ENCODE measurements at places on chromosomes 2 and 18. TPM values are rescaled to one million over a fixed set of nuclear protein-coding genes. Genes with fewer than 3 reads are reported as not detected.

Gene SRD5A2
- total RNA-seq, result not detected

- no peak for DNase-seq
Measured at GRCh38 chr2:15754703-15755099, 163.0 kb downstream of the DDX1 start.

GRCh38 chr18:79531386-79531785 is 135.7 kb downstream of the NFATC1 start:
- no peak for DNase-seq

Gene FKBP1B
- 8.2 TPM for total RNA-seq

Gene ATL2
- 121 TPM for total RNA-seq

- DNase-seq, result no peak
Measured at GRCh38 chr2:191465766-191466420, 212.0 kb upstream of the NABP1 start.

GRCh38 chr2:133841900-133842299 is 273.6 kb upstream of the NCKAP5 start:
- DNase-seq, result peak; percentile 84

DNA sequence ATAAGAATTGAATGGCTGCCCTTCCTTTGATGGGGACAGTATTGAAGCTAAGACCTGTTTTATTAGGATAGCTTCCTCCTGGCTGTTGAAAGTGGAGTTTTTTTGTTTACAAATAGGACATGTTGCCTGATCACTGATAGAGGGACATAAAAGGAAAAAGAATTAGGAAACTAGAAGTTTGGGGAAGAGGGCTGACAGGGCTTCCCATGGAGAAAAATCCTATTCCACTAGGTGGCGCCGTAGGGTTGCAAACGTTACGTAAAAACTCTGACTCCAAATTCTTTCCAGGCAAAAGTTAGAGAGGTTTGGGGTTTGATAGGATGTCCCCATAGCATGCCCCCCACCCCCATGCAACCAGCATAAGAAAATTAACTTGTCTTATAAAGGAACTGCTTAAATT is 11.1 kb upstream of the RBFA start:
- no peak for DNase-seq

GRCh38 chr2:47906157-47907038 is at the start of gene FBXO11:
FBXO11 (minus strand) TSS chr2:47906498; CDS start chr2:47905720, 778 bp downstream.
- peak; percentile 97 for DNase-seq

GRCh38 chr2:31384771-31385276 is 29.7 kb downstream of the XDH start:
- peak; percentile 67 for DNase-seq

GRCh38 chr2:46444732-46445131 is 34.6 kb upstream of the TMEM247 start:
- DNase-seq, result no peak

DNA sequence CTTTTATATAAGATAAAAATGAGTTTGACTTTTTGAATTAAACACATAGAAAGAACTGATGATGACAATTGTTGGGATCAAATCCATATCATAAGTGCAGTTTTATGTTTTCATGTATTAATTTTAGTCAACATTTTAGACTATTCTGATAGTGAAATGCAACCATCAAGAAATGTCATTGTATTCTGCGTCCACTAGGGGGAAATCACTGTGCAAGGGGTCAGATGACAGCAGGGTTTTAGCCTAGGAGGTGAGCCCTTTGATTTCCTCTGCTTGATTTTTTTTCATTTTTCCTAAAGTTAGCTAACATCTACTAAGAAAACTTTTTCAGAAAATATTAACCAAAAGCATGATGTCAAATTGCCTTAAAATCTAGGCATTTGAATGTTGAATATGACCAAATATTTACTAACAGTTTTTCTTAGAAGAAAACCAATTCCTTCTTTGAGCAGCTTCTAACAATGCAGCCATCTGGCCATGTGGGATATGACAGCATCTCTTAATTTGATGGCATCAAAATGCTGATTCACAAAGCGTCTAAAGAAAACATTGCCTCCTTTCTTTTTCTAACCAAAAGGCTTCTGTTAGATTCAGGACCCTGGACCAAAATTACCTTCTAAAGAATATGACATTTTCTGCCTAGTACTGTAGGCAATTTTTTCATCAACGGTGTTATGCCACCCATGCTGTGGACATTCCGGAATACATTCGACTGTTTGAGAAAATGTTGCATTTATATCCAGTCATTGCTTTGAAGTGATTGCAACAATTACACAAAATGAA is 141.5 kb downstream of the SPHKAP start:
- peak; percentile 13 for DNase-seq

GRCh38 chr2:197813093-197813787 is 8.8 kb downstream of the PLCL1 start:
- DNase-seq, result peak; percentile 42

- peak; percentile 91 for DNase-seq
Measured at GRCh38 chr2:174971868-174972781, 33.1 kb downstream of the CHN1 start.

GRCh38 chr2:10915236-10915635 is 3.5 kb downstream of the KCNF1 start:
- DNase-seq, result no peak

Gene MGAT4A
- total RNA-seq, result 1.8 TPM

Gene SLC16A14
- total RNA-seq, result 5.5 TPM

Gene HOXD12
- not detected for total RNA-seq

- DNase-seq, result no peak
Measured at GRCh38 chr2:57050007-57050406, 866.2 kb downstream of the CCDC85A start.

Gene GRB14
- 6.0 TPM for total RNA-seq

Gene TUBA3E
- total RNA-seq, result not detected

Gene NAGK
- total RNA-seq, result 53.4 TPM

Gene LRATD1
- 1.2 TPM for total RNA-seq

Gene DCDC2C
- not detected for total RNA-seq

Gene TMEM185B
- 36.1 TPM for total RNA-seq

- DNase-seq, result no peak
Measured at GRCh38 chr2:74693213-74693612, 39.2 kb downstream of the SEMA4F start.

DNA sequence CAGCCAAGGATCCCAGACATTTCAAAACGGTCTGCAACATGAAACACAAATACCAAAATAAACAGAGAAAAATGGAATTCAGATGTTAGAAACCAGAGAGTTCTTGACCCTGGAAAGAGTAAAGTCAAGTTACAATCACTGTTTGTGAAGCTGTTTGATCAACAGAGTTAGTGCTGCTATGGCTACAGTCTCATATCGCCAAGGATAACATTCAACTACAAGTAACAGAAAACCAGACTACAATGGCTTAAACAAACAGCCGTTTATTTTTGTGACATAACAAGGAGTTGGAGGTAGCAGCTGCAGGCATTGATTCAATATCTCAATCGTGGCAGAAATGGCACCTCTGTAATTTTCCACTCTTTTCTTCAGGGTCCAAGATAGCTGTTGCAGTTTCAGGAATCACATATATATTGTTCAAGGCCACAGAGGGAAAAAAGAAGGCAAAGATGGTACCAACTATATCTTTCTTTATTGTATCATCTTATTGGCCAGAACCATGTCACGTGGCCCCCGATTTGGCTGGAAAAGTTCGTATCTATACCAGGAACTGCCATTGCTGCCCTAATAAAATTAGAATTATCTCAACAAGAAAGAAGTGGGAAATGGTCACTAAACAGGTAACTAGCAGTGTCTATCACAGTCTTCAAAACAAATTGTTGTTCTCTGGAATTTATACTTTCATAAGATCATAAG is 17.7 kb upstream of the HNRNPLL start:
- no peak for DNase-seq

Gene TTC39C
- total RNA-seq, result 2.7 TPM

DNA sequence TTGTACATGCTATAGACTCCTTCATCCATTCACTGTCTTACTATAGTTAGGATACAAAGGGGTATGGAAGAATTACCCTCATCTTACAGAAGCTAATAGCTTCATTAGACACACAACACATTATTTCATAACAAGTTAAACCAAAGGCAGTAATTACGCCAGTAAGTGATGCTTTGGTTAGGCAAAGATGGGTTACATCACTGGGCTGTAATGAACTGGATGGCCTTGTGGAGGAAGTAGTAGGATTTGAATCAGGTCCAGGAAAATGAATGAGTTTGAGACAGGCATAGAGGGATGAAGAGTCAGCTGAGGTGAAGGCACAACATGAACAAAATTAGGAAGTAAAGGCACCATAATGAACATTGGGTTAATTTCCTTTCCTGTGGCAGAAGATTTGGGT is 80.1 kb downstream of the SOCS6 start:
- DNase-seq, result no peak

- no peak for DNase-seq
Measured at GRCh38 chr18:77405096-77405495, 155.4 kb downstream of the GALR1 start.
